ENCODE measurements at places on chromosomes 13 and 19.

- DNase-seq = no peak
Observed at GRCh38 chr13:112867301-112867711, 101.7 kb upstream of the MCF2L start.

DNA sequence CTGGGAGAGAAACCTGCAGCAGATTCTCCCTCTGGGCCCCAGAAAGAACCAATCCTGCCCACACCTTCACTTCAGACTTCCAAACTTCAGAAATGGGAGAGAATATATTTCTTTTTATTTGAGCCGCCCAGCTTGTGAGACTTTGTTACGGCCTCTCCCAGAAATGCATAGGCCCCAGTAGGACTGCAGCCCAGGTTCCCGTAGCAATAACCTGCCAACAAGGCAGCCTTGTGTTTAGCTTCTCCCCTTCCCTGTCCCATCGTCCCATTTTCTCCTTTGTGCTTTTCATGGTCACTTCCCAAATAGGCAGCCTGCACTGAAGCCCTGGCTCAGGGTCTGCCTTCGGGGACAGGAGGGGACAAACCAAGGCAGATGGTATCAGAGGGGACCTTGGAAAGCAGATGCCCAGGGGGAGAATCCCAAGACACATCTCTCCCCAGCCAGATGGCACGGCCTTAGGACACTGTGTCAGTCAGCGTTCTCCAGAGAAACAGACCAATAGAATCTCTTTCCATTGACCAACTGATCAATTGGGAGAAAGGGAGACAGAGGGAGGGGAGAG is 3.7 kb upstream of the ARHGEF7 start:
- no peak for DNase-seq

DNA sequence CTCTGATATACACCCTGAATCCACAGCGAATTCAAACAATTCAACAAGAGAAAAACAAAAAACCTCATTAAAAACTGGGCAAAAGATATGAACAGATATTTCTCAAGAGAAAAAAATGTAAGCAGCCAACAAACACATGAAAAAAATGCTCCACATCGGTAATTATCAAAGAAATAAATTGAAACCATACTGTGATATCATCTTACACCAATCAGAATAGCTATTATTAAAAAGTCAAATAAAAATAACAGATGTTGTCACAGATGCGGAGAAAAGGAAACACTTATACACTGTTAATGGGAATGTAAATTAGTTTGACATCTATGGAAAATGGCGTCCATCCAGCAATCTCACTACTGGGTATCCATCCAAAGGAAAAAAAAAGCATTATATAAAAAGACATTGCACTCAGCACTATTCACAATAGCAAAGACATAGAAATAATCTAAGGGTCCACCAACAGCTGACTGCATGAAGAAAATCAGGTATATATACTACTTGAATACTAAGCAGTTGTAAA is 1495.0 kb upstream of the PCDH20 start:
- no peak for DNase-seq

DNA sequence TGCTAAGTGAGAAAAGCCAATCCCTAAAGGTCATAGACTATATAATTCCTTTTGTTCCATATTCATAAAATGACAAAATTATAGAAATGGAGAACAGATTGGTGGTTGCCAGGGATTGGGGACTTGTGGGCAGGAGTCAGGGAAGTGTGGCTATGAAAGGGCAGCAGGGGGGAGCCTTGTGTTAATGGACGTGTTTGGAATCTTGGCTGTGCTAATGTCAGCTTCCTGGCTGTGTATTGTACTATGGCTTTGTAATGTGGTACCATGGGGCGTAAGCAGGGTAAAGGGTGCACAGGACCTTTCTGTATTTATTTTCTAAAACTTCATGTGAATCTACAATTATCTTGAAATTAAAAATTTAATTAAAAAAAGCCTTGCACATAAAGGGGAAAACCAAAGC is 248.5 kb downstream of the UQCRFS1 start:
- no peak for DNase-seq

GRCh38 chr19:57106722-57107235 is 13.0 kb upstream of the USP29 start:
- no peak for DNase-seq

DNA sequence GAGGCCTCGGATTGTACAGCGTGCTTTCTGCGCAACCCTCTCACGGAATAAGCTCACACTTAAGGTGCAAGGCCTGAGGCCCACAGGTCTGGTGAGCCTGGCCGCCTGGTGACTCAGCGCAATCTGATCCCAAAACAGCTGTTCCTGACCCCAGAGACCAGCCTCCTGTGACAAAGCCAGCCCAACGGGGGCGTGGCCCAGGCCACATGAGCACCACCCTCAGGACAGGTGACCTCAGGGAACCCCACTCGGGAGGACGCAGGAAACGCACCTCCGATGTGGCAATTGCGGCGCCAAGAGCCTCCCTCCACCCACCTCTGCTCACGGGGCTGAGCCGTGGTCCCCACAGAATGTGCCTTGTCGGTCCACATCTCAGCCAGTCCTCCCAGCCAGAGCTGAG is 26.4 kb downstream of the GRTP1 start:
- no peak for DNase-seq

- no peak for DNase-seq
Observed at GRCh38 chr13:35894636-35895035, 236.5 kb downstream of the DCLK1 start.

DNA sequence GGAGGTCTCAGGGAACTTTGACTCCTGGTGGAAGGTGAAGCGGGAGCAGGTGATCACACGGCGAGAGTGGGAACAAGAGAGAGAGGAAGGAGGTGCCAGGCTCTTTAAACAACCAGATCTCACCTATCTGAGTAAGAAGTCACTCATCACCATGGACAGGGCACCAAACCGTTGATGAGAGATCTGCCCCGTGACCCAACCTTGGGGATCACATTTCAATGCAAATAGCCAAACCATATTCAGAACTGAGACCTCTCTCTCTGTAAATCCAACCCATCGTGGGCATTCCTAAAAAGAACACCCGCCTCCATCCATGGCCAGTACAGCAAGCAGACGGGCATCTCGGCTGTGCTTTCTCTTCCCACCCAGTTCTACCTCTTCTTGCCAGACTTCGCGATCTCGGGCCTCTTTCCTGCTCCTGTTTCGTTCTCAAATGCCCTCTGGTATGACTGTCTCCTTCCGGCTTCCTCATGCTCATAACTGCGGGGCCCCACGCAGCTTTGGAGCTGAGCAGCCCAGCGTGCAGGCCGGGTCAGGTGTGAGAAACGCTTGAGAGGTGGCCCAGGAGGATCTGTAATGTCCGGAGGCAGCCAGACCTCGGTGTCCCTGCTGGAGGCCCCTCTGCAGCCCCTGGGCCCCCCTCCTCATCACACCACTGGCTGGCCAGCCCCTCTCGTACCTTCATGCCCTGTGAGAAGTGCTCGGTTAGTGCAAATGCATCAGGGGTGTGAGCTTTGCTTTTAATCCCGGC is 97.0 kb upstream of the GPR183 start:
- no peak for DNase-seq

DNA sequence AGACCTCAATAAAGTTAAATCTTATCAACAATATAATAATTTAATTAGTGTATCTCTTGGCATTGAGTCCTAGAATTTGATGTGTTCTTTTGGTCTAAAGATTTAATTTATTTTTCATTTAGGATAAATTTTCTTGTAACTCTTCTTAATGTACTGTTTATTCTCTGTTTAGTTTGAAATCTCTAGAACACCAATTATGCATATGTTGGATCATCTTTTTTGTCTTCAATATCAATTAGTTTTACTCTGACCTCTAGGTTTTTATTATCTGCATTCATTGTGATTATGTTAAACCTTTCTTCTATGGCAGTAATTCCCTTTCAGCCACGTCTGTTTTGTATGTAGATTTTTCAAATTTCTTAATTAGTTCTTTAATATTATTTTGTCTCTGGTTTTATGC is 93.8 kb upstream of the ARHGEF7 start:
- DNase-seq = no peak

DNA sequence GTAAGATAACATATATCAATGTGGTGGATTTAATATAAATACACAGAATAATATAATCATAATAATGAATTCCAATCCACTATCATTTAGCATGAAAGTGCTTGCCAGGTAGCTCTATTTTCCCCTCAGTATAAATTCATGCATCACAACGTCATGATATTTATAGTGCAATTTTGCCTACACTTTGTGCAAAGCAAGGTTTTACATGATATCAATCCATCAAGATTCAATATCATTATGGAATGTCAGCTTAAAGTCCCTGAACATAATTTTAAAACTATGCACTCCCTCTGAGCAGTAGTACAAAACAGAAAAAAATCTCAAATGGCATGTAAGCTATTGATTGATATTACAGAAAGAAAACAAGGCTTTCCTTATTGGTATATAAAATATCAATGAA is 962.2 kb upstream of the PCDH20 start:
- DNase-seq = no peak
